ENCODE measurements at places on chromosomes 3 and 15.
A peak's percentile ranks its signal among the peaks of the same experiment; 100 is the strongest.

- DNase-seq = no peak
Observed at GRCh38 chr3:167885277-167885676, 149.8 kb downstream of the SERPINI1 start.

DNA sequence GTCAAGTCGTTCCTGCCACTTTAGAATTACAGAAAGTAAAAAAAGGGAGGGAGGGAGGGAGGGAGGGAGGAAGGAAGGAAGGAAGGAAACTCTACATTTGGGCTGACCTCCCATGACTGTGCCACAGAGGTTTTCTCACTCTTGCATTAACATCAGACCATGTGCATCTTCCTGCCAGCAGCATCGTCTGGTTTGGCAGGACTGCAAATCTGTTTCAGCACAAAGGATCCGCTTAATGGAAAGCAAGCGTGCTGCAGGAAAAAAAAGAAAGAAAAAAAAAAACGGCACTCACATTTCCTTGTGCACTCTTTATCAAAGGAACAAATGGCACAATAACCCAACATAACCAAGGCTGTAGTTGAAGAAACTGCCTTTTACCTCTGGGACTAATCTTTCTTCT lies 148.8 kb upstream of the HES1 start:
- no peak for DNase-seq

- no peak for DNase-seq
Observed at GRCh38 chr15:23566071-23566554, 639 bp downstream of the MKRN3 start.

DNA sequence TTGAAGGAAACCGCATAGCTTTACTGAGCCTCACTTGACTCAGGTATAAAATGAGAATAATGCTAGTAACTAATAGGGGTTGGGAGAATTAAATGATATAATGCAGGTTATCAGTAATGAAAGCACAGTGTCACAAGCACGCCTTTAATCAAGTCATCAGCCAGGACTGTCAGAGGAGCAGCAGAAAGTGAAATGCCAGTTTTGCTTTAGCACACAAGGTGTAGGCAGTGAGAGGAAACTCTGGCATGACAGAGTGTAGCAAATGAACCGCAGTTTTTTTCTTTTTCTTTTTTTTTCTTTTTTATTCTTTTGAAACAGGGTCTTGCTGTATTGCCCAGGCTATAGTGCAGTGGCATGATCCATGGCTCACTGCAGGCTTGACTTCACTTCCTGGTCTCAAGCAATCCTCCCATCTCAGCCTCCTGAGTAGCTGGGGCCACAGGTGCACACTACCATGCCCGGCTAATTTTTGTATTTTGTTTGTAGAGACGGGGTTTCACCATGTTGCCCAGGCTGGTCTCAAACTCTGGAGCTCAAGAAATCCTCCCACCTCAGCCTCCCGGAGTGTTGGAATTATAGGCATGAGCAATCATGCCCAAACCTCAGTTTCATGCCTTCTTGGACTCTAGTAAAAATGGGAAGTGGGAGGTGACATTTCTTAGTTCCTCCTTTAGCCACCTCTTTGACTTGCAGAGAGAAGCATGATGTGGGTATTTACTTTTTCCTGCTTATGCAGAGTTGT lies 9.7 kb upstream of the SCAANT1 start:
- DNase-seq = peak; percentile 54

DNA sequence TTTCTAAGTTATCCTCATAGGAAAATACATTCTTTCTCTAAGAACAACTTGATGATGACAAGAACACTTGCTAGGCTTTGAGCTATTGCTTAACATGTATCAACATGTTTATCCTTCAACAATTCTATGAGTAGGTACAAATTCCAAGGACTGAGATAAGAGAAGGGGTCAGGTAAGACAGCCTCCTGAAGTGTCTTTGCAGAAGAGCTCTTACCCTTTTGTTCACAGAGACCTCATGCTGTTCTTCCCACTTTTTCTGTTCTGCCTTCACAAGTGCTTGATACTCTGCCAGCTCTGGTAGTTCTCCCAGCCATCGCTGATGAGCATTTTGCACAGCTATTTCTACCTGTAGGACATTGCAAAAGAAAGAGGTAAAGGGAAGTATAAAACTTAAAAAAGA lies 50.9 kb downstream of the CEP152 start:
- no peak for DNase-seq

- DNase-seq = peak; percentile 60
Observed at GRCh38 chr15:61195116-61196002, 33.7 kb downstream of the RORA start.

GRCh38 chr3:57749542-57749941 lies 6.6 kb upstream of the SLMAP start:
- DNase-seq = no peak

GRCh38 chr15:78983146-78983918 lies 38.5 kb upstream of the CTSH start:
- DNase-seq = no peak

GRCh38 chr3:111737047-111737705 lies 121.9 kb upstream of the PHLDB2 start:
- no peak for DNase-seq

DNA sequence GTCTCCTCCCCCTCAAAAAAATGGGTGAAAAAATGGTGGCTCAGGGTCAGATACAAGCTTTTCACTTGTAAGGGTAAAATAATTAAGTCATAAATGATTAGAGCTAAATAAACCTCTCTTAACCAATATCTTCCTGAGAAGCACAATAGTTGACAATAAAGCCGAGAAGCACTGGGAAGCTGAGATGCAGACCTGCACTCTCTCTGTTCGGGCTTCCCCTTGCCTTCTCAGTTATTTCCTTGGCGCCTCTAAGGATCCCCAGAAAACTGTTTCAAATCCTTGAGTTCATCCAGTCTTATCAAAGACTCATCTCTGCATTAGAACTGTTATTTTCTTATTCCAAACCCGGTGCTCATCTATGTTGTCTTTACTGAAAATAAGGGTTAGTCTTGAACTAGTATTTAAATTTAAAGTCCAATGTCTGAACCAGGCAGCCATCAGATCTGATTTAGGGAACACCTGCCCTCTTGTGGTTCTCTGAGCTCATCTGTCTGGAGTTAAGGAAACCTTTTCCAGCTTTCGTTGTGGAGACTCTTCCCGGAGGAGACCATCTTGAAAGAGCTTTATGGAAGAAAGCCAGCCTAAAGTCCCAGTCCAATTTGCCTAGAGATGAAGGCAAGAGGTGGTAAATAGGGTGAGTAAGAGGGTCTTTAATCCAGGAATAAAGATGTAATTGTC lies 256.4 kb upstream of the MCTP2 start:
- DNase-seq = no peak

- DNase-seq = peak; percentile 21
Observed at GRCh38 chr3:188049606-188050530, 104.1 kb upstream of the LPP start.

DNA sequence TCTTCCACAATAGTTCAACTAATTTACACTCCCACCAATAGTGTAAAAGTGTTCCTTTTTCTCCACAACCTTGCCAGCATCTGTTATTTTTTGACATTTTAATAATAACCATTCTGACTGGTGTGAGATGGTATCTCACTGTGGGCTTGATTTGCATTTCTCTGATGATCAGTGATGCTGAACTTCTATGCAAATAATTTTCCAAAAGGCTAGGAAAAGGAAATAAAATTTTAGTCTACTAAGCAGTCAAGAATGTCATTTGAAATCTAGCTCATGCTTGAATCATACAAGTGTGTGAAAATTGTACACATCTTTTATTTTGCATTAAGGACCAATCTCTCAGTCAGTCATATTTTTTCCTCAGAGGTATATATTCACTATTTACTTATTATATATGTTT lies 101.7 kb upstream of the UBP1 start:
- peak; percentile 20 for DNase-seq

GRCh38 chr15:71957026-71957425 lies 146.7 kb downstream of the NR2E3 start:
- no peak for DNase-seq

DNA sequence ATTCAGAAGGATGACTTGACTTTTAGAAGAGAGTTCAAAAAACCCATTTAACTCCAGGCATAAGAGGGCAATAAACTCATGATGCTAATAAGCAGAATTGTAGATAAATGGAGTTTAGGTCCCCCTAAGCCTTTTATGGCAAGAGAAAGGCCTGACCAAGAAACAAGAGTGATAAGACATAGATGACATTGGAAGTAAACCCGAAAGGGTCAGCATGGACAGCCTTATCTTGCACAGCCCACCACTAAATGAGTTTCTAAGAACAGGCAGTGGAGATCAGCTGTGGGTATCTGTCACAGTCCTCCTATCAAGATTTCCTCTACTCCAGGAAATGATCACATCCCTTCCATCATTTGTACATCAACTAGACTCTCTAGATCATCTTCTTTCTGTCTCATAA lies 457.9 kb upstream of the ADAMTS9 start:
- no peak for DNase-seq

DNA sequence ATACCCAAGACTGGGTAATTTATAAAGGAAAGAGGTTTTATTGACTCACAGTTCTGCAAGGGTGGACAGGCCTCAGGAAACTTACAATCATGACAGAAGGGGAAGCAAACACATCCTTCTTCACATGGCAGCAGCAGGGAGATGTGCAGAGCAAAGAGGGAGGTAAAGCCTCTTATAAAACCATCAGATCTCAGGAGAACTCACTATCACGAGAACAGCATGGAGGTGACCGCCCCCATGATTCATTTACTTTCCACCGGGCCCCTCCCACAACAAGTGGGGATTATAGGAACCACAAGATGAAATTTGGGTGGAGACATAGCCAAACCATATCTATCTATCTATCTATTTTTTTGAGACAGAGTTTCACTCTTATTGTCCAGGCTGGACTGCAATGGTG lies 5.4 kb downstream of the GDPGP1 start:
- DNase-seq = no peak

GRCh38 chr3:22685597-22685996 lies 517.5 kb upstream of the UBE2E2 start:
- peak; percentile 24 for DNase-seq

- no peak for DNase-seq
Observed at GRCh38 chr3:138673641-138674530, 65.3 kb downstream of the FAIM start.

DNA sequence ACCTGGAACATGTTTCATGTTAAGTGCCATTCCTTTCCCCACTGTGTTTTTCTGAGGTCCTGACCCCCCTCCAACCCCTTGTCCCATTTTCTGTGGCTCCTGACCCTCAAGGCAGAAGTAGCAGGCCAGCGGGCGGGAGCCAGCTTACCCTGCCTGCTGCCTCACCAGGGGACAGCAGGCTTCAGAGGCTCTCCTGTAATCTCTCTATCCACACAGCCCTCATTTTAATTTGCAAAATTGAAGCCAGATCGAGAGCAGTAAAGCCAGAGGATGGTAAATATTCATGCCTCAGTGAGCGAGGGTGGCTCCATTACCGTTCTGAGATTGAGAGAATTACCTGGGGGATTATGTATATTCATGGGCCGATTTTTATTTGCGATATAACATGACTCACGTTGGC lies 147.6 kb downstream of the DNAJB8 start:
- DNase-seq = no peak

DNA sequence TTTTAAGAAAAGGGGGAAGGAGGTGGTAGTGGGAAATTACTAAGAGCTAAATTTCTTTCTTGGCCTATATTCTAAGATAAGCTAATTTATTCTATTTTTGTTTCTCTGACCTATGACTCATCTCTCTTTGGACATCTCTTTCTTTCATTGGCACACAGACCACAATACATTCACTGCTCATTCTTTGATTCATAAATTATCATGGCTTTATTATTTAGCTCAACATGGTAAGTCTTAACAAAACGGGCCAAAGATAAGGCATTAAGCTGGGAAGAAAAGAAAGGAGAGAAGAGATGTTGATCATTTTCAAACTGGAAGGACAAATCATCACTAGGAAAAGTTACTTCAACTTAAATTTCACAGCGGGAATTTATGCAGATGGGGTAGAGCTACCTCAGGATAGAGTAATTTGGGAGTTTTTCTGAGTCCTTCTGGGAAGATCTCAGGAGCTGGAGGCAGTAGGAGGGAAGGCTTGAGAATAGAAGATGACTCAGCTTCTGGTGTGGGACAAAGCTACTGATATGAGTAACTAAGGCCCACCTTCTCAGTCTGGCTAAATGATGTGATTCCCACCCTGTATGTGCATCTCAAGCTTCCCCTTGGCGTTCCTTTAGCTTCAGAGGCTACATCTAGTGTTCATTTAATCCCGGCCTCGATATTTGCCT lies 7.5 kb upstream of the ALCAM start:
- no peak for DNase-seq

DNA sequence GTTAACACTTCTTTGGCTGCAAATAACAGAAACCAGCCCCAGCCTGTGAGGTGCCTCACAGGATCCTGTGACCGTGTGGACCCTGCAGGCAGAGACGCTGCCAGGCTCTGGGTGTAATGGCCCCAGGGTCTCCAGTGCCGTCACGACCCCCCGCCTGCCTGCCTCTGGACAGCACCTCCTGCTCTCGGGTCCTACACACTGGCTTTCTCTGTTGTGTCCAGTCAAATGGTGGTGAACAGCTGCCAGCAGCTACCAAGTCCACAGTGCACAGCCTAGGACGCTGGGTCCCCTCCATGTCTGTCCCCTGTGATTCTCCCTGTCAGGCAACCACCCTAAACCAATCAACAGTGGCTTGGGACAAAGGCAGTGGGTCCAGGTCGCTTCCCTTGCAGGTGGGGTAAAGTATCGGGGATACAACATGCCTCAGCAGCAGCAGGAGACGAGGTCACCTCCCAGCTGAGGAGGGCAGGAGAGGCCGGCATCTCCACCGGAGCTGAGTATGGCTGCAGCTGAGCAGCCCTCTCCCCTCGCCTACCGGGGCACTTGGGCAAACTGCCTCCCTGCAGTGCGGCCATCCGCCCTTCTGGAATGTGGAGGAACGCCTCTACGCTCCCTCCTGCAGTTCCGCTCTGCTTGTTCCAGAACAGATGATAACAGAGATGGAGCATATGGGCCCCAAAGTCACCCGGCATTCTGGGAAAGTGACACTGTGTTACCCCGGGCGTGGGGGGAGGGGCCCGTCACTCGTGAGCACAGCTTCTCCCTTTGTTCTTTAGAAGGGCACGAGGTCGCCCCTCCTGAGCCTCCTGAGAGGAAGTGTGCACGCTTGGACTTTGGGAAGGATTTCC lies 21.1 kb upstream of the SKOR1 start:
- DNase-seq = no peak

GRCh38 chr15:68608206-68608843 lies 29.5 kb downstream of the CORO2B start:
- no peak for DNase-seq

All from NAMALWA (cell line).